ENCODE measurements at places on chromosomes 12 and 14.

- no peak for DNase-seq
Observed at GRCh38 chr12:5170844-5171243, 127.2 kb downstream of the KCNA5 start.

DNA sequence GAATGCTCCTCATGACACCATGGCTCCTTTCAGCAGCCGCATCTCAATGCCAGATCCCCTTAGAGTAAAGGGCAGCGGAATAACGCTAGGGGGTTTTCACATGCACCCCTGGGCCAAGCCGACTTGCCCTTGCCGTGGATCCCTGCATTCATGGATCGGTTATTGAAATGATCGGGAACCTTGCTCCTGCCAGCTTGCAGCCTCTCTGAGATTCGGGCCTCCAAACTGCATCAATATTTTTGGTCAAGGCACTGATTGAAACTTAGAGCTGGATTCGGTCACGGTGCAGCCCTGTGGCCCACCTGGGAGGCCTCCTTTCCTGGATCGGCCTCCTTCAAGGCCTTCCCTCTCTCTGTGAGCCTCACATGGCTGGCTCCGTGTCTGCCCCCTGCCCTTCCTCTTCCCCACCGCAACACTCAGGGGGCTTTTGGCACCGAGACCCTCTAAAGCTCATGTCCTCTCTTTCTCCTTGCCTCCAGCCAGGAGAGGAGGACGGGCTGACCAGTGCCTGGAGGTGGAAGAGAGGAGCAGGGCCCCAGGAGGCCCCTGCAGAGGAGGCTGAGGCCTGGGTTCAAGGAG, 1.8 kb downstream of the PTPN6 start:
- DNase-seq, result no peak

GRCh38 chr14:69676723-69677122, 65.3 kb downstream of the SUSD6 start:
- DNase-seq, result no peak

GRCh38 chr12:131827961-131828534, at the start of gene MMP17:
TSS of gene MMP17 (plus strand) at chr12:131828393. CDS start at chr12:131828495, 102 bp downstream.
- DNase-seq, result peak; percentile 26

GRCh38 chr14:30322819-30323218, 236.1 kb upstream of the G2E3 start:
- DNase-seq, result no peak

DNA sequence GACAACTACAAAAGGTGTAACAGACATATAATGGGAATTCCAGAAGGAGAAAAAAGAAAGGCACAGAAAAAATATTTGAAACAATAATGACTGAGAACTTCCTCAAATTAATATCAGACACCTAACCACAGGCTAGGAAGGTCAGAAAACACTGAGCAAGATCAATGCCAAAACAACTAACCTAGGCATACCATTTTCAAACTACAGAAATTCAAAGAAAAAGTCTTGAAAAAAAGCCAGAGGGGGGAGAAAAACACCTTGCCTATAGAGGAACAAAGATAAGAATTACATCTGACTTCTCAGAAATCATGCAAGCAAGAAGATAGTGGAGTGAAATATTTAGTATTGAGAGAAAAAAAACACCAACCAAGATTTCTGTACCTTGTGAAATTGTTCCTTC, 77.8 kb downstream of the RIN3 start:
- no peak for DNase-seq

- no peak for DNase-seq
Observed at GRCh38 chr12:121423682-121424623, 24.0 kb downstream of the RNF34 start.

DNA sequence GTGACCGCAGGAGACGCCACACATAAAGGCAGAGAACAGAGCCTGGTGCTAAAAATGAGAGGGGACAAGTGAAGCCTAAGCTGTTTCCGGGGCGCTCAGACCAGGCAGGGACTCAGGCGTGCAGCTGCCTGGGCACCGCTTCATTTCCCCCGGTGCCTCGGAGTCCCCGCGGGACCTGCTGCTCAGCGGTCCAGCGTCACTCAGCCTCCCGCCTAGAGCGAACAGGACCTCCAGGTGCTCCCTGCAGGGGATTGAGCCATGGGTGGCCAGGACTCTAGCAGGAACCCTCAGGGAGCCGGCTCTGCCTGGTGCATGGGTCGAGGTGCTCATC, 31.0 kb downstream of the CCDC85C start:
- DNase-seq, result no peak

GRCh38 chr14:105126126-105126980, 42.2 kb downstream of the JAG2 start:
- DNase-seq, result no peak

DNA sequence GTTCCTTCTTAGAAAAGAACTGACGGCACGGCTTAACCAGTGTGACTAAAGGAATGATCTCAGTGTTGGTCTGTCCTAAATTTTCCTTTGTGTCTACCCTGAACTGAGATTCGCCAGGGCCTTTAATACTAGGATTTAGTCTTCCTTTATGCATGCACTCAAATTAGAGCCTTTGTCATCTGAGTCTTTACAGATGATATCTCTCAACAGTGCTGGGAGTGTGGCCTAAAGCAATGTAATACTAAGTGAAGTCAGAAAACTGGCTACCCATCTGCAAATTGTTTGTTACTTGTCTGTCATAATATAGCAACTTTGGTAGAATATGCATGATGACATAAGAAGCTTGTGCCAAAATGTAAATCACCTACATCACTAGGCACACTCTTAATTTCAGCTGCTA, 95.4 kb downstream of the PTPRO start:
- no peak for DNase-seq

DNA sequence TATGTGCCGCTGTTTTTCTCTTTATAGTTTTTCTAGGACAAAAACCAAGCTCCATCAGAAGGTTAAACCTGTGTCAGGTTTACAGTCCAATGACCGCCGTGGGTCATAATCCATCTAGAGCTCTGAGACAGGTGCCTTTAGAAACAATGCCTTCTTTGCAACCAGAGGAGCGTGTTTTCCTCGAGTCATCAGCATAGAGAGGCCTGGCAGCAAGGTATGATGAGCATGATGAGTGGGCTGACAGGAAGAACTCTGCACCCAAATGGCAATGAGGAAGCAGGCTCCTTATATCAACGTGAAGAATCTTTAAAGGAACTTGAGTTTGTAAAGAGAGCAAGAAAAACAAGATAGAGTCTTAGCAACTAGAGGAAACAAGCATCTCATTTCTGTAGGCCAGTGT, 60.5 kb upstream of the NUDT4 start:
- no peak for DNase-seq

GRCh38 chr12:84955298-84955697, 42.7 kb upstream of the SLC6A15 start:
- no peak for DNase-seq

GRCh38 chr14:99644723-99645544, at the start of gene HHIPL1:
TSS of gene HHIPL1 (plus strand) at chr14:99645129. CDS start at chr14:99645208, 79 bp downstream.
- DNase-seq, result no peak

GRCh38 chr12:121184425-121184824, 25.5 kb upstream of the P2RX4 start:
- DNase-seq, result no peak
